ENCODE measurements at places on chromosomes 3 and 15. TPM values are rescaled to one million over a fixed set of nuclear protein-coding genes. Genes with fewer than 3 reads are reported as not detected.

Gene TMF1
- total RNA-seq = 34.4 TPM

Gene ITPKA
- total RNA-seq = 0.68 TPM

DNA sequence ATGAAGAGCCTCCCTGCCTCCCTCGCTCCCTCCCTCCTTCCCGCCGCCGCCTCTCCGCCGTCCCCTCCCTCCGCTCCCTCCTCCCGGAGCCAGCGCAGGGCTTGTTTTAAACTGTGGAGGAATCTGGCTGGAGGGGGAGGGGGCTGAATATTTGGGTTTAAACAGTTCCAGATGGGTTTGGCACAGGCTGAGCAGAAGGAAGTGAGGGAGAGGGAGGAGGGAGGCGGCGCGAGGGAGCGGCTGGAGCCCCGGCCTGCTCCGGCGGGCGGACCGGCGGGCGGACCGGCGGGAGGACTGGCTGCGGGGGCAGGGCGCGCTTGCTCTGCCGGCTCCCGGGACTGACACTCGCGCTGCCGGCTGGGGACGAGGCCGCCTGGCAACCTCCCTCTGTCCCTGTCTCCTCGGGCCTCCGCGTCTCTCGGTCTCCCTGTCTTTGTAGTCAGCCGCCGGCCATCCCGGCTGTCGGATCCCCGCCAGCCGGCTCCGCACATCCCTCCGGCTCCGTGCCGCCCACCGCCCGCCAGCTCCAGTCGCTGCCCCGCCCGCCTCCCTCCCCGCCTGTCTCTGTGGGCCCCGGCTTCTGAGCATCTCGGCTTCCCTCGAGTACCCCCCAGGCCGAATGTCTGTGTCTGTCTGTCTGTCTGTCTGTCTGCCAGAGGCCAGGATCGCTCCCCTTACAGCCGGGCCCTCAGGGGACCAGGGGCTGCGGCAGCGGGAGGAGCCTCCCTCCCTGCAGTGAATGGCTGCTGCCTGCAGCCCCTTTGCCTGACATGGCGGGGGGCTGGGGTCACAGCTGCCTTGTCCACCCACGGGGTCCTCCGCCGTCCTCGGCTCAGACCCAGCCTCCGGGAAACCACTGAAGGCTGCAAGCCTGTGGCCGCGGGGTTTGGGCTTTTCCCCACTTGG lies 7.6 kb downstream of the EPHB3 start:
- peak; percentile 58 for DNase-seq

DNA sequence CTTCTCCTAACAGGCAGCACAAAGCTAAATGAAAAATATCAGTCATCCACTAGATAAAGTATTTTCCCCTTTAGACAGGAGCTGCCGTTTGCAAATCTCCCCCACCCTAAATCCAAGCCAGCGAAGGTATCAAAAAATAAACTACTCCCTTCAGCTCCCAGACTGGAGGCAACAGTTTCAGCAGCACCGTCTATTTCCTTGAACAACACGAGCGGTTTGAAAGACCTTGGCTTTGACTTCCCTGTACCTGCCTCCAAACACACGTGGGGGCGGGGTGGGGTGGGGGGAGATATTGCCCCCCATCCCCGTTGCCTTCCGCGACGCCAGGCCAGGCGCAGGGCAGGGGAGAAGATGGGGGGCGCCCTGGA lies 832 bp upstream of the CACNA1D start:
- DNase-seq = no peak

DNA sequence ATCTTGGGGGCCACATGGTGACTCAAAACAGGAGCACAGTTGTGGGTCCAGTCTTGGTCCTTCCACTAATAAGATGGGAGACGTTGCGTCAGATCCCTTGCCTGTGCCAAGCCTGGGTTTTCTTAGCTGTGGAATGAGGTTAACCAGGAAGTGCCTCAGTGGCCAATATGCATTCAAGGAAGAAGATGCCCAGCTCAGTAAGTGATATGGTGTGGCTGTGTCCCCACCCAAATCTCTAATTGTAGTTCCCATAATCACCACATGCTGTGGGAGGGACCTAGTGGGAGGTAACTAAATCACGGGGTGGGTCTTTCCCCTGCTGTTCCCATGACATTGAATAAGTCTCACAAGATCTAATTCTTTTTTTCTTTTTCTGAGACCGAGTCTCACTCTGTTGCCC lies 6.4 kb downstream of the ALG1L2 start:
- no peak for DNase-seq

GRCh38 chr3:136343873-136344555 lies 93.9 kb downstream of the PCCB start:
- DNase-seq = peak; percentile 91

- DNase-seq = no peak
These were observed 5.5 kb downstream of the SHOX2 start for GRCh38 chr3:158100681-158101080.

DNA sequence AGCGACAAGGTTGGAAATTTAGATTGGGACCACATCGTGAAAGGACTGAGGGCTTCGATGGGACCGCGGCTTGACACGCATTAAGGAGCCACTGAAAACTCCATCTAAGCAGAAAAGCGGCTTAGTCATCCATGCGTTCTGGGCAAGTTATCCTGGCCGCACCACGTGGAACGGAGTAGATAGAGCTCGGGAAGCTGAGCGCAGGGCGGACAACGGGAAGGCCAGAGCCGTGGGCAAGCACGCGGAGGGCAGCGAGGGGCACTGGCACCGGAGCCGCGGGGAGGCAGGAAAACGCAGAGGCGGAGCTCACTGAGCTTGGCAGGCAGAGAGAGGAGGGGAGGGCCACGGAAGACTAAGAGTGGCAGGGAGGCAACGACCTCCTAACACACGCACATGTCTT lies 61.3 kb upstream of the VGLL4 start:
- no peak for DNase-seq

DNA sequence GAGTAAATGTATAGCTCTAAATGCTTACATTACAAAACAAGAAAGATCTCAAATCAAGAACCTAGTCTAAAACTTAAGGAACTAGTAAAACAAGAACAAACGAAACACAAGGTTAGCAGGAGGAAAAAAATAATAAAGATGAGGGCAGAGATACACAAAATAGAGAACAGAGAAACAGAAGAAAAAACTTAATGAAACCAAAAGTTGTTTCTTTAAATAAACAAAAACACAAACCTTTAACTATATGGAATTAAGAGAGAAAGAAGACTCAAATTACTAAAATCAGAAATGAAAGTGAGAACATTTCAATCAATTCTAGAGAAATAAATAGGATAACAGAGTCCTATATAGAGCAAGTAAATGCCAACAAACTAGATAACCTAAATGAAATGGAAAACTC lies 59.6 kb downstream of the DLG1 start:
- DNase-seq = no peak

Gene CA12
- 21.5 TPM for total RNA-seq

Gene CCDC12
- total RNA-seq = 47.5 TPM

DNA sequence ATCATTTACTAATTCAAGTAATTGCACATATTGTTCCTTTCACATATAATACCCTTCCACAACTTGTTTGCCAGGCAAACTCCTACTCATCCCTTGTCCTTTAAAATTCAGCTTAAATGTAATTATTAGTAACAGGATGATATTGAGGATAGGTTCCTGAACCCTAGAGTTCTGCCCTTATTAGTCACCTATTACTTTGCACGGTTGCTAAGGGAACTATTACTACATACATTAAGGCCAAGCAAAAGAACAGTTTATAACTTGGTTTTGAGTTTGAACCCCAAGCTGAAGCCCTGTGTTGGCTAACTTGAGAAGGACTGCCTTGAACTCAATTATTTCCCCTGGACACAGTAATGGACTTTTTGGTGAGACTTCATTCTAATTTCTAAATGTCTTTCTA lies 529.7 kb downstream of the IGSF11 start:
- no peak for DNase-seq

DNA sequence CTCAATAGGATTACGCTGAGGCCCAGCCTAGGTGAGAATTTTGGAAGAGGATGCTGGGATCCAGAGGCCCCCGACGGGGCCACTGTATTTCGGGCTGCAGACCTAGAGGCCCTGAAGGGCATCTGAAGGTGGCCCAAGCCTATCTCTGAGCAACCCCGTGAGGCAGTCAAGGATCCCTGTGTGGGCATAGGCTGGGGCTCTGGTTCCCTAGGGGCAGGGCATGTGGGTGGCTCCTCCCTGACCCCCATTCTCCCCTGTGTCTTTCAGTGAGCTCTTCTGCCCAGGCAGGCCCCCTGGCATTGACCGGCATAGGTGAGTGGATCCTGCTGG lies 216.0 kb downstream of the SNRPN start:
- no peak for DNase-seq

DNA sequence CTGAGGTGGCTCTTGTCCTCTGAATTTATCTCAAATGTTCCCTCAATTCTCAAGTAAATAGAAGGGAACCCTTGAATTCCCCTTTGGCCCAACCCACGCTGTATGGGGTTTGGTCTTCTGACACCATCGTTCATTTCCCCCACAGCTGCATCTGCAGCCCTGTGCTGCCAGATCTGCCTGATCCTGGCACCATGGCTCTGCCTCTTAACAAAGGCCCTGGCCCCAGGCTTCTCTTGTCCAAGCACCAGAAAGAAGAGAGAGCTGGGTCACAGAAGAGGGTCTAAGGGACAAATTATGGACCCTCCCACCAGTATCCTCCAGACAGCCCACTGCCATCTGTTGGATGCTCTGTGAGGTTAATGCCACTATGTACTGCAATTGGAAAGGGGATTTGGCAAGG lies 1.8 kb downstream of the MAP1A start:
- no peak for DNase-seq

GRCh38 chr3:47588587-47588986 lies 9.9 kb upstream of the CSPG5 start:
- no peak for DNase-seq

Gene PCOLCE2
- 9.6 TPM for total RNA-seq

GRCh38 chr3:71376911-71377310 lies 206.6 kb downstream of the FOXP1 start:
- no peak for DNase-seq

DNA sequence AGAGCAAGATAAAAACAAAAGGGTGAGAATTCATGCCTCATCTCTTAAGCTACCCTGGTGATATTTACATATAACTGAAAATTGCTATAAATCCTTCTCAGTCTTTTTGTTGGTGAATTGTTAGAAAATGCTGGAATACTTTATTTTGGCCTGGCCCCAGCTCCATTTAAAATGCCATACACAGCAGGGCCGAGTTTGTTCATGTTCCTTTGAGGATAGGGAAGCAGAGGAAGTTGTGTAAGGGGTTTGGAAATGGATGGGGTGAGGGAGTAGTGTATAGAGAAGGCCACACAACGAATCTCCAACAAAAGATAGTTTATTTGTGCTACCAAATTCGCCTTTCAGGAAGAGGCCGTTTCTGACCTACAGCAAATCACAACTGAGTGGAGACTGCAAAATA lies 78.6 kb upstream of the ADAMTS9 start:
- no peak for DNase-seq

- no peak for DNase-seq
These were observed 140.6 kb upstream of the PRR20G start for GRCh38 chr3:127428344-127428997.

DNA sequence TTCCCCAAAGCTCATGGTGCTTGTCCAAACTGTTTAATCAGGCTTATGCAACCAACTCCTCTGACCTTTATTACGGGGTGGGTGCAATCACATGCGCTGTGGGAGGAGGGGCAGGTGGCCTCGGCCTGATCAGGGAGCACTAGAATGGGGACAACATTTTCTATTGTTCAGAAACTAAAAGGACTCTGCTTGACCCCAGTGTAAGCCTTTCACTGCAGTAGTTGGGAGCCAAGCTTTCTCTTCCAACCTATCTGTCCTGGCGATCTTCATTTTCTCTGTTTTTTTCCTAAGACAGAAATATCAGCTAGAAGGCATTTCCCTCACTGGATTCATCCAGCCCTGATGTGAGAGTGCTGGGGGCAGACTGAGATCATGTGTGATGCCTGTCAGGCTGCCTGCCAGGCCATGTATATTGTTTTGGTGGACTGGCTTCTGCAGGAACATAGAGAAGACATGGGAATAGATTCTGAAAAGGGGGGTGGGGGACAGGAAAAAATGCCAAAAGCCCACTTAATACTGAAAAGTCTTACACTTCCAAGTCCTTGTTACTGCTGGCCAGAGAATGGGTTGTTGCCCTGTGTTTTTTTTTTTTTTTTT lies 627.0 kb upstream of the TBL1XR1 start:
- DNase-seq = peak; percentile 68

DNA sequence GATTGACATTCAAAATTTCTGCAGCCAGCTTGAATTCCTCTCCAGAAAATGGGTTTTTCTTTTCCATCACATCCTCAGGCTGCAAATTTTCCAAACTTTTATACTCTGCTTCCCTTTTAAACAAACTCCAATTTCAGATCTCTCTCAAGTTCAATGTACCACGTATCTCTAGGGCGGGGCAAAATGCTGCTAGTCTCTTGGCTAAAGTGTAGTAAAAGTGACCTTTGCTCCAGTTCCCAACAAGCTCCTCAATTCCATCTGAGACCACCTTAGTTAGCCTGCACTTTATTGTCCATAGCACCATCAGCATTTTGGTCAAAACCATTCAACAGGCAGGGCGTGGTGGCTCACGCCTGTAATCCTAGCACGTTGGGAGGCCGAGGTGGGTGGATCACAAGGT lies 46.7 kb downstream of the NIPA2 start:
- no peak for DNase-seq

GRCh38 chr3:39080026-39080425 lies 27.4 kb downstream of the GORASP1 start:
- no peak for DNase-seq

Gene LRRC31
- 2.8 TPM for total RNA-seq

Gene SCN5A
- total RNA-seq = 0.61 TPM

GRCh38 chr15:64224511-64224910 lies 61.7 kb upstream of the PPIB start:
- DNase-seq = no peak

GRCh38 chr15:91271565-91272153 lies 171.6 kb downstream of the SV2B start:
- DNase-seq = peak; percentile 67

- DNase-seq = no peak
These were observed 105.7 kb downstream of the LRRK1 start for GRCh38 chr15:101024706-101025500.

DNA sequence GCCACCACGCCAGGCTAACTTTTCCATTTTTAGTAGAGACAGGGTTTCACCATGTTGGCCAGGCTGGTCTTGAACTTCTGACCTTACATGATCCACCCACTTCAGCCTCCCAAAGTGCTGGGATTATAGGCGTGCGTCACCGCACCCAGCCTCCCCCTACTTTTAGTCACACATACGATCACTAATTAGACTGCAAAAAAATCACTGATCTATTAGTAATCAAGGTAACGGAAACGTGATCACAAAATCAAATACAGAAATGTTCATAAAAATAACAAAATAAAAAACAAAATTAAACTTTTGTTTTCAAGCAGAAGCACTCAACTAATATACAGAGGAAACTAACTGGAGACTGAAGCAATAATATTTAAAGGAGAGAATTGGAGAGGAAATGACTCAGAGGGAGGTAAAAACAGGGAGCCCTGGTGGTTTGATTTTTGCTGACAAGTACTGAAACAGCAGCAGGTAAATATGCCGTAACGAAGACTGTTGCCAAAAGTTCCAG lies 4.6 kb downstream of the WDR53 start:
- no peak for DNase-seq

Gene AGBL1
- not detected for total RNA-seq

Gene STRA6
- total RNA-seq = 5.9 TPM

- no peak for DNase-seq
These were observed 27.0 kb upstream of the PEX5L start for GRCh38 chr3:180063783-180064182.

GRCh38 chr3:71968544-71968943 lies 183.6 kb upstream of the PROK2 start:
- no peak for DNase-seq

Measured in Calu3 (cell line).